ENCODE measurements at places on chromosomes 11 and 22.

DNA sequence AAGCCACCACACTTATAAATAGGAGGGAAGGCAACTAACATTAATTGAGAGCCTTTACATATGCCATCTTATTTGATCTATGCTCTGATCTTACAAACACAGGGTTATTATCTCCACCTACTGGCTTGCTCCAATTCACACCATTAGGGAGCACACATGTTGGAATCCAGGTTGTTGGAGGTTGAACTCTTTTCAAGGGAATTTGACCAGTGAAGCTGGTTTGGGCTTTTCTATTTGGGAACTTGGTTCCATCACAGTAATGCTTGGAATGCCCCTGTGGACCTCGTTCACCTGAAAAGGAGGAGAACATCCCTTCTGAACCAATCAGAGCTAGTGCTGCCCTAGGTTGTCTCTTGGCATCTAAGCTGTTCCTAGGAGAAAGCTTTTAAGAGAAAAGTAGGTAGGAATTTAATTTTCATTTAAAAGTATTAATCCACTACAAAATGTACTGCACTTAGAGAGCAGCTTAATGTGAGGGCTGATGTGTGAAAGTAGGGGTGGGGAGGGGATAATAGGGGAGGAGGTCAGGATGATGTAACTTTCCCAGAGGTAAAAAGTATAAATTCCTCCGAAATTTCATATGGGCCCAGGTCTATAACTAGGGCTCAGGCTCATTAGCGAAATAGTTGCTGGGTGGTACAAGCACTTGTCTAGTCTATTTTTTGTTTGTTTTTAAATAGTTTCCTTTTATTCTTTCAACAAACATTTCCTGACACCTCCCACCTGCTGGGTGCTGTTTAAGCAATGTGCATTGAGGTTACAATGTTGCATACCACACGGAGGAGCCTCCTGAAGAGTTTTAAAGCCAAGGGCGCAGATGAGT, 7.6 kb upstream of the MICAL2 start:
- DNase-seq = no peak

GRCh38 chr11:75496305-75496752, 29.4 kb downstream of the GDPD5 start:
- no peak for DNase-seq

- DNase-seq = no peak
These were observed 12.9 kb downstream of the MICAL2 start for GRCh38 chr11:12123273-12123672.

DNA sequence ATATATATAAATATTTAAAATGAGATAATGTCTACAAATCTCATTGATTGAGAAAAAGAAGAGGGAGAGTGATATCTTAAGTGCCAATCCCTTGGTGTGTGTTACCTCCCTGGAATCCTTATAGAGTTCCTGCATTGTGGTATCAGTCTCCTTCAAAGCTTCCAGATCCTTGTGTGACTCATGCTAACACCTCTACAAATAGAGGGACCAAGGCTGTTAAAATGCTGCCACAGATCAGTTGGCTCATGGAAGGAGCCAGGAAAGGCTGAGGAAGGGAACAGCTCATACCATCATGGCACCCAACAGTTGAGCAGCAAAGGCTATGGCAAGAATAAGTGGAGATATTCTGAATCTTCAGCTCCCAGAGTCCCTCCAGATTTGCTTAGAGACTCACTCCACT, 163.6 kb upstream of the ISX start:
- no peak for DNase-seq

DNA sequence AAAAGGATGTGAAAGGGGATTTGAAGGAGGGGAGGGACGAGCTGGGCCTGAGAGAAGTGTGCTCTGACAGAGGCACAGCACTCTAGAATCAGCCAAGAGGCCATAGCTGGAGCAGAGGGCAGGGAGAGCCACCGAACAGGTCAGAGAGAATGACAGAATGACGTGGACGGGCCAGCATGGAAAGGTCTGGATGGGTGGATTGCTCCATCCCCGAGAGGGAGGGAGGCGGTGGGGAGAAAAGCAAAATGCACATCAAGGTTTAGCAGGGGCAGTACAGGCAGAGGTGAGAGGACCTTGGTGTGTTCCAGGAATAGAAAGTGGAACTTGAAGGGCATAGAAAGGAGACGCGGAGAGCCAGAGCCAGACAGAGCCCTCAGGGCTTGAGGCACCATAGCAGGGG, 6.9 kb downstream of the PMM1 start:
- DNase-seq = no peak

DNA sequence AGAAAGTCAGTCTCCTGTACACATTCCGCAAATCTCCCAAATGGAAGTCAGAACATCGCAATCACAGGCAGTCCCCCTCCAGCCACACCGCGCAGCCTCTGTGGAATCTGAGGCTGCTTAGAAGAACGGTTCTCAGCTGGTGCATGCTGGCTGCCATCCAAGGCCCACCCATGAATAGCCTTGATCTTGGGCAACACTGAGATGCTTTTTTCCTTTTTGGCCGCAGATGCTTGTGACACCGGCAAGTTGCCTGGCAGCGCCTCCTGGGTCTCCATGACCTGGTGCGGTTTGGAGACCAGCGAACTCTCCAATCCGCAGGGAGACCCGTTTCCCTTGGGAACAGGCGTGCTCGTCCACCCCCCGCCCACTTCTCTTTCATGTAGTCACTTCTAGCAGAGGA, 26.3 kb upstream of the PHF21B start:
- DNase-seq = no peak

GRCh38 chr11:31826536-31827438, 15.7 kb upstream of the PAX6 start:
- DNase-seq = peak; percentile 45

- no peak for DNase-seq
These were observed 39.3 kb downstream of the KCNJ4 start for GRCh38 chr22:38415561-38416321.

DNA sequence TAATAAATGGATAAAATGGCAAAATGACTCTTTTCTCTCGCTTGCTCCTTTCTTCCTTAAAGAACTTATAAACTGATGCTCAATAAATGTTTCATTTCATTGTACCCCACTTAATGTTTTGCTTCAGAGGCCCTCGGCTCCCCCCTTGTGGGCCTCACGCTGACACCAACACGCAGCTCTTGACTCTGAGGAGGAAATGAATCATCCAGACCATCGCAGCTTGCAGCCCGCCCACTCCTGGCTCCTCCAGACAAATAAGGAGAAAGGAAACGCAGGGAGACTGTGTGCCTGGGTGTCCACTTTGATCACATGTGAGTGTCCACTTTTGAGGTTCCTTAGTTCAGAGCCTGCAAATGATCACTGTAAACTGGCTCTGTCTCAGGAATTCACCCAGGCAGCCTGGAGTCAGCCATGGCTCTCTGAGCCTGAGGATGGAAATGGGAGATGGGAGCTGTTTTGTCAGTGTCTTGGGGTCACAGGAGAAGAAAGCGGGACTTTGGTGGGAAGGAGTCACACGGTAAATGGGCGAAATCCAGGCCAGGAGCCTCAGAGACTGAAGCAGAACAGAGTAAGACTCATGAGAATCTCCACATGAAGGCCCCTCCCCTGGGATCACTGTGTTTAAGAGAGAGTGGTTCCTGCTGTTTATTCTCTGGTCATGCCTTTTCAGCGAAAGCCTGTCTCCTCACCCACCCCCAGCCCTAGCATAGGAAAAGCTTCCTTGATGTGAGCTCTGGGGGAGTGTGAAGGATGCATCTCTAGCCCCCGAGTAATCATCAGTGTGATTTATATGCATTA, 96.5 kb downstream of the CWC15 start:
- DNase-seq = peak; percentile 29

- no peak for DNase-seq
These were observed 5.0 kb downstream of the CRKL start for GRCh38 chr22:20922141-20922751.

DNA sequence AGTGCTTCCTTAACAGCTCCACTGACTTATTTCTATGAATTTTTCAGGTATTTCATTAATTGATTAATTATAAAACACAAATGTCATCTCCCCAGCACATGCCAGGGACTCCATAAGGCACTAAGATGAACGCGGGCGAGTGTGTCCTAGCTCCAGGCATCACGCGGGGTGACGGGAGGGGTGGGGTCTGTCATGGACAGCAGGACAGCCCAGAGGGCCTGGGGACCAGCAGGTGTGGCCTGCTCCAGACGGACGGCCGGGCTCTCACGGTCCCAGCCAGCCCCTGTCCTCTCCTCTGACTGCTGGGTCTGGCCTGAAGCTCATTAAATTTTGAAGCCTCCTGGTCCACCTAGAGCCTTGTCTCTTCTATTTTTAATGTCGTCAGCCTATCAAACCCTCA, 531.1 kb downstream of the BRD1 start:
- DNase-seq = peak; percentile 4

- DNase-seq = no peak
These were observed 1.4 kb downstream of the PCF11 start for GRCh38 chr11:83158357-83158786.
